ENCODE measurements at places on chromosomes 16 and 17.

- DNase-seq = peak; percentile 90
These were observed 6.7 kb downstream of the HS3ST3A1 start for GRCh38 chr17:13594762-13595598.

- DNase-seq = no peak
These were observed 919 bp upstream of the DHRS7C start for GRCh38 chr17:9792181-9792840.

DNA sequence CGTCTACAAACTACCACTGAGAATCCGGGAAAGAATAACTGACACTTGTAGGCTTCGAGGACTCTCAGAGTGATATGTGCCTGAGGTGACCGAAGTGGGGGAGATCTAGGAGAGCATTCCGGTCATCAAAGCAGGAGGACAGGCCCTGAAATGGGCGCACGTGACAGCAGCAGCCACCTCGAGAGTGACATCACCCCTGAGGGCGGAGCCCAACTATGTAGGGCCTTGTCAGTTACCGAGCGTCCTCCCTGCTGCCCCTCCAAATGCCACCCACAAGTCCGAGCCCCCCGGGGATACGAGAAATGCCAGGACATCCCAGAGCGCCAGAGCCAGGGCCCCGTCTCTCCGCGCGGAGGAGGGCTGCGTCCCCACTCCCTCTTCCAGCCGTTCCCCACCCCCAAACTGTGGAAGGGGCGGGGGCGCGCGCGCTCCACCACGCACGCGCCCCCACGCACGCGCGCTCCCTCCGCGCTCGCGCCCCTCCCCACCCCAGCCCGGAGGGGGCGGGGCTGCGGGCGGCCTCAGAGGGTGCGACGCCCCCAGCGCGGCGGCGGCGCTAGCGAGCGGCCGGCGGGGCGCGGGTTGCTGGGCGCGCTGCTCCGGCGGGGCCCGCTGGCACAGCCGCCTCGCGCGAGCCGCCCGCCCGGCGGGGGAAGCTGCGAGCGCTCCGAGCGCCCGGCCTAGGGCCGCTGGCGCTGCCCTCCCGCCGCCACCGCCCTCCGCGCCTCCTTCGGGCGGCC, at the start of gene TANC2:
TANC2 (plus strand) TSS at position 550 of the 740 bp plus-strand sequence. CDS start 43,325 bp downstream, outside the sequence.
- DNase-seq = peak; percentile 90

GRCh38 chr17:799261-799660, 17.1 kb downstream of the MRM3 start:
- no peak for DNase-seq

DNA sequence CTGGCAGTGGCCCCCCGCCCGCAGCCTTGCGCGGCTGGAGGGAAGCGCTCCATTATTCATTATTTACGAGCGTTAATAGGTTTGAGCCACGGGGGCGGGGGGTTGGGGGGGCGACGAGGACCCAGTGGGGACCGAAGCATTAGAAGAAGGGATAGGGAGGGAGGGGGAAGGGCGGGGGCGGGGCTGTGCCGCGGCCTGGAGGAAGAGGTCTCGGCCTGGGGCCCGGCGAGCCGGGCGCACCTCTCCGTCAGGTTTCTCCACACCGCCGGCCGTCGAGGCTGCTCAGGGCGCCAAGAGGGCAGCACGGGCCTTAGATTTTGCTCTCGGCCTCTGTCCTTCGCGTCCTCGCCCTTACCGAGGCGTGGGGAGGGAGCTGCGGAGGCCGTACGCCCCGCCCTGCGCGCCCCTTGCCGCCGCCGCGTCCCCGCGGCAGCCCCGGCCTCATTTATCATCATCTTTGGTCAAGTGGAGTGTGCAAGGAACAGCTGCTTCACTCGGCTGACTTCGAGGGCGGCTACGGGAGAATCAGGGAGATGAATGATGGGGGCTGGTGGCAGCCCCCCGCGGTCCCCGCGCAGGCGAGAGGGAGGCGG, 54.2 kb downstream of the SREBF1 start:
- peak; percentile 94 for DNase-seq

DNA sequence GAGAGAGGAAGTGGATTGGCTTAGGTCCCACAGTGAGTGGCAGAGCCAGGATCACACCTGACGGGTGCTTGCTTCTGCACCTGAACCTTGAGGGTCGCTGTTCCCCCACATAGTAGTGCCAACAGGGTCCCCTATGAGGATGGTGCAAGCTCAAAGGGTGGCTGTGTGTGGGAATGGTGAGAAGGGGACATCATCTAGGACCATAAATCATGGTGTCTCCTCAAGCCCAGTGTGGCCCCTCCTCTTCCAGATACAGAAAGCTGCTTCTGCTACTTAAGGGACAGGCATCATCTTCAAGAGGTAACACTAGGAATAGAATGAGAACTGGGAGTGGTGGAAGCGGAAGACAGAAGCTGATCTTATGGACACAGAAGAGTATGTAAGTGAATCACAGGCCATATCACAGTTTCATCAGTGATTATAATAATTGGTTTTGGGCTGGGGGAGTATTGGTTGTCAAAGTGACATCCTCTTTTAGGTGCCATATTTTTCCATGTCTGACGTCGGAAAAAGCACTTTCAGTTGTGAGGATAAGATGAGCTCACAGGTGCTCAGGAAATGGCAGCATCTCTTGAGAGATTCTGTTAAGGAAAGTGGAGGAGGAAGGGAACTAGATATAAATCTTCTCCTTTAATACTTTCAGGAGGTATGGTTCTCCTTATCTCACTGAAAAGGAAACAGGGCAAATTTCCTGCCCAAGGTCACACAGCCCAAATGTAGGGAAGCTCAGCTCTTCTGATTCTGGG, 83.2 kb upstream of the HNF1B start:
- no peak for DNase-seq

GRCh38 chr17:82844796-82845162, 5.0 kb upstream of the ZNF750 start:
- DNase-seq = no peak

GRCh38 chr16:69840975-69841374, 78.8 kb downstream of the WWP2 start:
- no peak for DNase-seq

DNA sequence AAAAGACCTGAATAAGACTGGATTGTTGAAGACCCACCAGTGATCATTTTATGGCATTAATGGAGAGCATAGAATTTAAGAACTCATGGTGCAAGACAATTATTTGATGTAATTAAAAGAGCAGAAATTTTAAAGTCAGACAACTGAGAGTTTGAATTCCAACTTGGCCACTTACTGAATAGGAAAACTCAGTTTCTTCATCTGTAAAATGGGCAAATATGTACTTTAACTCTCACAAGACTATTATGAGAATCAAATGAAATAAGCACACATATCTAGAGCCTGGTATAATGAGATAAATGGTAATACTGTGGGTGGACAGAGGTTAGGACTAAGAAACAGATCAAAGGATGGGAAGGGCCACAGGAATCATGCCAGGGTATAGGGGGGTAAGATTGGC, 88.0 kb downstream of the SOX9 start:
- DNase-seq = no peak

- no peak for DNase-seq
These were observed 68.5 kb downstream of the RPH3AL start for GRCh38 chr17:283911-284675.

- no peak for DNase-seq
These were observed 12.7 kb downstream of the MAPT start for GRCh38 chr17:45906927-45907622.

DNA sequence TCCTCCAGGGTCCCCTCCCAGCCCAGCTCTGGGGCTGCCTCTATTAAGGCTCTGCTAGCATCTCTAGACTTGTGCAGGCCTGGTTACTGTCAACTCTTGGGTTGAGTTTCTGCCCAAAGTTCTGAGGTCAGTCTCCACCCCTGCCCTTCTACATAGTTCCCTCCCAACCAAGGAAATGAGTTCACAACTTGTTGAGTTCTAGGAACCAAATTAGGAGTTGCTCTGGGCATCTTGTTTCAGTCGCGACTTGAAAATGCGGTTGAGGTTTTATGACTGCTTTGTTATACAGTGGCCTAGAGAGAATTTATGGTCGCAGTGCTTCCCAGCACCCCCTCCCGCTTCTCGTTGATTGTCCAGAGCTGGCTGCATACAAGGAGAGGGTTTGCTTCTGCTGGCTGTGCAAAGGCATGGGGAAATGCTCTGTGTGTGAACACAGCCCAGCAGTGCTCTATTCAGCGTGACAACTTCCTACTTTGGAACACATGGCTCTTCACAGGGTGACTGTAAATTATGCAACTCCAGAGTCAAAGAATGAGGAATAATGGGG, 20.2 kb downstream of the GNAO1 start:
- no peak for DNase-seq

DNA sequence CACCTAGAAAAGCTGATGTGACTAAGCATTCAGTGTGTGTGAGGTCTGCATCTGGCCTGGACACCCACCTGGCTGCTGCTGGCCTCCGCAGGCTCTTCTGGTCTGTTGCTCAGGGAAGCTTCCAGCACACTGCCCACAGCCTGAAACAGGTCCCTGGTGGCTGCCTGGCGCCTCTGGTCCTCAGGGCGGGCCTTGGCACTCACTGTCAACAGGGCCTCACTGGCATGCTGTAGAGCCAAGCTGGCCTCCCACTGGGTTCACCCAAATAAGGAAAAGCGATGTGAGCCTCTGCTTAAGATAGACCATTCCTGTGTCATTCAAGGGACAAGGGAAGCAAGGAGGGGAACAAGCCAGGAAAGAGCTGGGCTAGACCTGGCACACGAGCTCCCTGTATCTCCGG, 70.6 kb upstream of the BCO1 start:
- no peak for DNase-seq

DNA sequence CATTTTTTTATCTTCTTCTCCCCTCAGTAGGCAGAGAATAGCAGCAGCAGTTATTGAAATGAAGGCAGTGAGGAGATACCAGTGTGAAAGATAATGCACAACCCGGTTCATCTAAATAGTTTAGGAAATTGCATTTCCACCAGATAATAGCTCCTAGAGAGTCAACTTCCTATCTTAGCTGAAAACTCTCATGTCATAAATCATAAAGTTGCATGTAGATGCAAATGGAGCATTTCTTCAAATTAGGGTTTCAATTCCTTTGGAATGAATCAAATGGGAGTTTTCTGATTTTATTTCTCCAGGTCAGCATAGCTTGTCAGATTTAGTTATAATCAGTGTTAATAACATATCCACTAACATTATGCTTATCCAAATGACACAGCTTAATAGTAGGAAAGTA, 335.3 kb downstream of the CNTNAP4 start:
- no peak for DNase-seq

DNA sequence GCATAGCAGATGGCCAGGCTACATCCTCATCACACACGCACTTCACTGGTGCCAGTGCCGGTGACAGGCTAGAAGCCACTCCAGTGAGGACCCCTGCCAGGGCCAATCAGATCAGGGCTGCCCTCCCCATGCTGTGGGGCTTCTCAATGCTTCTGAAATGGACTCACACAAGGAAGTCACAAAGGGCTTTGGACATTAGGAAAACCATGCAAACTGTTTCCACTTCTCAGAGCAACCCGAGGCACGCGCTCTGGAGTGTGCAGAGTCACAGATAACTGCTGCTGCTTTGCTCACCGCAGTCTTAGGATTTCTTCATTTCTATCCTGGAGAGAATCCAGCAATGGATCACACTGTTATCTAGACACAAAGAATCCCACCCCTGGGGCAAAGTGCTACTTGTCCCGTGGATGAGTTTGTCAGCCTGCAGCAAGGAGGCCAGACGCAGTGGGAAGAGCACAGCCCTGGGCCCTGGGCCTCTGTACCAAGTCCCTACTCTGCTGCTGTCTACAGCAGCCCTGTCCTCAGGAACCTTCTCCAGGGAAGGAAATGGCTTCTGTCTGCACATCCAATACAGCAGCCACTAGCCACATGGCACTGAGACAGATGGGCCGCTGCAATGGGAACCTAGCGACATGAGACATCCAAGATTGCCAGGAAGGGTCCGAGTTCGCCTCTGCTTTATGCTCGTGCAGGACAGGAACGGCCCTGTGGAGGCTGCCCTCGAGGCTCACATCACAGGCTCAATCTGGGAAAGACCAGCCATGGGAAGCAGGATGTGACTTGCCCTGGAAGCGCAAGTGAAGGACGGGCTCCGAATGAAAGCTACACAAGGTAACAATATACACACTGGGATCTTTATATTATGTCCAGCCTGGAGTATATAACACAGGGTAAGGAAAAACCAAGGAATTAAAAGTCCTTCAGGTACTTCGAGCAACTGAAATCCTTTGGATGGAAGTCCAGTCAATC, 169.3 kb downstream of the ZFHX3 start:
- DNase-seq = no peak

DNA sequence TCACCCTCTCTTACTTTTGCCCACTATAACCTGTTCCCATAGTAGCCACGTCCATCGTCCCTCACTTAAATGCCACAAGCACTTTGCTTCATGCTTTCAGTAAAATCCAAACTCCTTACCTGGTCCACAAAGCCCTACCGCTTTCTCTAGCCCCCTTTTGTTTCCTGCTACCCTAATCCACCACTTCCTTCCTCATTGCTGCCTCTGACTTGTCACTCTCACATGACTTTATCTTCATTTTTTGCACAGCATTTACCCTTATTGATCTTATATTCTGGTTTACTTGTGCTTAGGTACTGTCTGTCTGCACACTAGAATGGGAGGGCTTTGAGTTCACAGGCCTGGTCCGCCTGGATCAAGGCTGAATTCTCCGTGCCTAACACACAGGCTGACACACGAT, 340.0 kb downstream of the XYLT1 start:
- DNase-seq = no peak

DNA sequence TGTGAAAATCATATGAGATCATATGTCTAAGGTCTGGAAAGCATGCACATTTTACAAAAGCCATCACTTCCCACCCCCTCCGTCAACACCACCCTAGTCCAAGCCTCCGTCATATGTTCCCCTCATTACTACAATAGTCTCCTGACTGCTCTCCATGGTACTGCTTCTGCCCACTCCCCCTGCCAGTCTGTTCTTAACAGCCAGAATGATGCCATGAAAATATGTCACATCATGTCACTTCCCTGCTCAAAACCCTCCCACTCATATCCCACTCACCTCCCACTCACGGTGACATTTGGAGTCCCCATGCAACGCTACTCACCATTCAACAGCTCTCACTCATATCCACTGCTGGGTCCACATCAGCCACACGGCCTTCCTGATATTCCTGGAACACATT, 432.3 kb downstream of the XYLT1 start:
- peak; percentile 26 for DNase-seq

- no peak for DNase-seq
These were observed 760 bp downstream of the SLFN12L start for GRCh38 chr17:35536664-35537171.

GRCh38 chr16:24116046-24116776, 139.9 kb upstream of the CACNG3 start:
- DNase-seq = no peak

- no peak for DNase-seq
These were observed 79.1 kb upstream of the C16orf82 start for GRCh38 chr16:26987597-26988010.

- DNase-seq = no peak
These were observed 15.2 kb downstream of the DRC3 start for GRCh38 chr17:17987901-17988300.

DNA sequence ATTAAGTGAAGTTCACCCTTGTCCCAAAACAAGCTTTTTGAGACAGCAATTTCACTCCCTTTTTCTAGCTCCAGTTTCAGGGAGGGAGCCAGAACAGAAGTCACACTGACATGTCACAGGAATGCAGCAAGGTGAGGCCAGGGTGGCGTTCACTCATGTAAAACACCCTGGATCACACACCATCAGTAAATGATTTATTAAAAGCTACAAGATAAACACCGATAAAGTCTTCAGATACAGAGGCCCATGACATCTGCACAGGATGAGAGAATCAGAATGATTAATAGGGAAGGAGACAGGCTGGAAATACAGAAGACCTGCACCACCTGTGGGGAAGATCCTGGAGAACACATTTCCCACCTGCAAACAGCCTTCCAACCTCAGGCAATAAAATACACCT, 77.5 kb upstream of the DYNLRB2 start:
- no peak for DNase-seq

- DNase-seq = no peak
These were observed 22.8 kb downstream of the CPNE2 start for GRCh38 chr16:57115168-57115513.

Data from SJCRH30 (cell line).